ENCODE measurements at places on chromosomes 6 and 20. TPM values are rescaled to one million over a fixed set of nuclear protein-coding genes. Genes with fewer than 3 reads are reported as not detected.

CBLN4 gene
- total RNA-seq = not detected

NRSN1 gene
- not detected for total RNA-seq

KCNQ2 gene
- total RNA-seq = not detected

RIPOR2 gene
- total RNA-seq = 0.42 TPM

CST5 gene
- total RNA-seq = not detected

MDFI gene
- total RNA-seq = 7.4 TPM

ZNF831 gene
- not detected for total RNA-seq

COL19A1 gene
- total RNA-seq = 1.0 TPM

CST4 gene
- not detected for total RNA-seq

BMP7 gene
- not detected for total RNA-seq

PPP1R3G gene
- 1.5 TPM for total RNA-seq

OR2B6 gene
- total RNA-seq = not detected

TCF21 gene
- total RNA-seq = 1.4 TPM

EFCAB8 gene
- under 0.01 TPM for total RNA-seq

IL17A gene
- total RNA-seq = not detected

UBD gene
- total RNA-seq = not detected

RRAGD gene
- 0.37 TPM for total RNA-seq

GJA10 gene
- not detected for total RNA-seq

Measured in smooth muscle cell of the umbilical artery (primary cell).